ENCODE measurements at places on chromosomes 5 and 9.

GRCh38 chr5:31703757-31704156 is 64.8 kb downstream of the PDZD2 start:
- no peak for DNase-seq

- no peak for DNase-seq
Observed at GRCh38 chr9:88692827-88693226, 157.8 kb downstream of the NXNL2 start.

DNA sequence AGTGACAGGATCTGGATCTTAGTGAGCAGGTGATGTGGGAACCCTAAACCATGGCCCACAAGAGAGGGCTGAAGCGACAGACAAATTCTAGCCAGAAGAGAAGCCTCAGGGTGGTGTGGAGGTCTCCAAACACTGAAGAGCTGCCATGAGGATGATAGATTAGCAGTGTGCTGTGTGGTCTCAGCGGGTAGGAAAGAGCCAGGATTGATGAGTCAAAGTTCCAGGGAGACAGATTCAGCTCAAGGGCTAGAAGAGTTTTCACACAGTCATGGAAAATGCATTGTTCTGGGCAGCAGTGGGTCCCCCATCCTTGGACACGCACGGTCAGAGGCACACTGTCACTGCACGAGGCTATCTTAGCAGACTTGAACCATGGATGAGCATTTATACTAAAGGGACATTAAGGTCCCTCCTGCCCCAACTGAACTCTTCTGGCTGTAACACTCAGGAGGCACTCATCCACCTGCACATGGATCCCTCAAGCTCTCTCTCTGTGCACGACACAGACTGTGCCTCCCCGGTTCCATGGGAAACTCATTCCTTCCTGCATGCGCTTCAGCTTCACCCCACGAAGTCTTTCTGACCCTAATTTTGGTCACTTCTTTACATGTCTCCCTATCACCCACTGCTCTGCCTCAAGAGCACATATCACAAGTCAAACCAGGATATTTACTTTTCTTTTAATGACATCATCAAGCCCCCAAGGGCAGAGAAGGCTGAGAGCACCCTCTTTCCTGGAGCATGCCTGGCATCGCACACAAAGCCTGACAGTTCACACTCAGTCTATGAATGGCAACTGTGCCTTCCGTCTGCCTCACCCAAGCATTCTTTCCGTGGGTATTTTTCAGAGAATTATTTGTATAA is 84.8 kb downstream of the TLE1 start:
- no peak for DNase-seq

DNA sequence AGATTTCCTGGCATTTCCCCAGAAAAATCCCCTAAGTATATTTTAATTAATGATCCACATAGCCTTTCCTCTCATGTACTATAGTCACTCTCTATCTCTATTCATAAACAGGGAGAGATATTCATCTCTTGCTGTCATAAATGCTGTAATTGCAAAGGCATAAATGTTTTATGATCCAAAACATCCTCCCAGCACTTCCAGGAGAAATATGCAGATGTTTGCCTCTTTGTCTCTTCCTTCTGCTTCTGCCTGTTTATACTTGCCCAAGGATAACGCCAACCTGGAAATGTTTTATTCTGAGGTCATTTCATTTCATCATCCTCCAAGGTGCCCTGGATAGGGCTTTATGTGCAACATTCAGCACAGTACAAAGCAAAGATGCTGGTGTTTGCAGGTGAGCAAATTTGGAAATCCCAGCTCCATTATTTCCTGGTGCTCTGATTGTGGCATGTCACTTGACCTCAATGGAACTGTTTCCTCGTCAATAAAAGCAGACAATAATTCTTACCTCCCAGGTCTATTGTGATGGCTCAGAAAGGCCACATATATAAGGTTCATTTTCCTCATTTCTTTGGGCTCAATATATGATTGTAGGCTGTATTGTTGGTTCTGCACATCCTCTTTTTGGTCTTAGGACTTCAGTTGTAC is 6.9 kb downstream of the TNFSF15 start:
- no peak for DNase-seq

GRCh38 chr5:127419683-127420257 is 97.7 kb upstream of the PRRC1 start:
- no peak for DNase-seq

DNA sequence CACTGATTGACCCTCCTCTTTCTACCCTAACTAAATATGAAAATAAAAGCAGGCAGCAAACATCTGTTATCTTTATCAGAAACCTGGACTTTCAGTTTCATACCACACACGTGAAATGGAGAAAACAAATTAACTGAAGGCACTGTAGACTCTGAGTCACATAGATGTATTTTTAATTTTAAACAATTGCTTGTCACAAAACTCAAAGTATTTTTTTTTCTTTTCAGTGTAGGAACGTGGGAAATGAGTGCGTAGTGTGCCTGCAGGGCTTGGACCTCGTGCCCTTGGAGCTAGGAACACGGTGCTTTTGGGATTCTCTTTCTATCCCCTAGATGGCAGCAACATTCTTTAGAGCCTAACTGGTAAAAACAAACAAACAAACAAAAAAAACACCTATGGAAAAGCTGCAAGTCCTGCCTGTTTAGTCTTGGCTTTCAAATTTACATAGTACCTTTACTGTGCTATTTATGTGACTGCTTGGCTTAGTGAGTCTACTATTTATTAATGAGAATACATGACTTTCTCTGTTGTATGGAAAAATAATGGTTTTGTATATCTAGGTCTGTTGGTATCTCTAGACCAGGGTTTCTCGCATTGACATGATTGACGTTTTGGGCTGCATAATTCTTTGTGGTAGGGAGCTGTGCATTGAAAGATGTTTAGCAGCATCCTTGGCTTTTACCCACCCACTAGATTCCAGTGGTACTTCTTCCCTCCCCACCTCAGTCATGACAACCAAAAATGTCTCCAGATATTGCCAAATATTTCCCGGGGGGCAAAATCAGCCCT is 16.8 kb upstream of the ACTBL2 start:
- no peak for DNase-seq

GRCh38 chr5:166341740-166342337 is 1949.6 kb upstream of the WWC1 start:
- no peak for DNase-seq

DNA sequence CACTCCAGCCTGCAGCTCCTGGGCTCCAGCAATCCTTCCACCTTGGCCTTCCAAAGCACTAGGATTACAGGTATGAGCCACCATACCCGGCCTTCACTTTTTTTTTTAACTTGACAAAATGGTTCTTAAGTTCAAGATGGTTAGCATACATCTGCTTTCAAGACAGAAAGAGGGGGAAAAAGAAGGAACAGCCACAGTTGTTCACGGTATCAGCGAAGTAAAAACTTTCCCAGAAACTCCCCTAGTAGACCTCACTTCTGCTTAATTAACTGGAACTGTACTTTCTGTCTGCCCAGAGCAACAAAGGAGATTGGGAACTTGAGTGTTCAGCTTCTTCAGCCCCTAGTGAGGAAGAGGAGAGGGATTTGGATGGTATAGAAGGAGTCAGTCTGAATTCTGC is 116.7 kb downstream of the UGCG start:
- no peak for DNase-seq

- peak; percentile 22 for DNase-seq
Observed at GRCh38 chr5:2898661-2899060, 147.2 kb upstream of the IRX2 start.

DNA sequence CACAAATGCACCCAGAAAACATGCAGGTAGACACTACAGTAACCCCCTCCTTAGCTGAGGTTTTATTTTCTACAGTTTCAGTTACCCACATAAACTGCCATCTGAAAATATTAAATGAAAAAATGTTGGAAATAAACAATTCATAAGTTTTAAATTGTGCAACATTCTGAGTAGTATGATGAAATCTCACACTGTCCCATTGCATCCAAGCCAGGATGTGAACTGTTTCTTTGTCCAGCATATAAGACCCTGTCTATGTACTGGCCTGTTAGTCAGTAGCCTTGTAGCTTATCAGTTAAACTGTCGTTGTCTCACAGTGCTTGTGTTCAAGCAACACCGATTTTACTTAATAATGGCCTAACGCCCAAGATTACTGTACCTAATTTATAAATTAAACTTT is 630.5 kb downstream of the ANXA1 start:
- no peak for DNase-seq

- DNase-seq, result no peak
Observed at GRCh38 chr9:35537913-35538312, 48.0 kb downstream of the RUSC2 start.

DNA sequence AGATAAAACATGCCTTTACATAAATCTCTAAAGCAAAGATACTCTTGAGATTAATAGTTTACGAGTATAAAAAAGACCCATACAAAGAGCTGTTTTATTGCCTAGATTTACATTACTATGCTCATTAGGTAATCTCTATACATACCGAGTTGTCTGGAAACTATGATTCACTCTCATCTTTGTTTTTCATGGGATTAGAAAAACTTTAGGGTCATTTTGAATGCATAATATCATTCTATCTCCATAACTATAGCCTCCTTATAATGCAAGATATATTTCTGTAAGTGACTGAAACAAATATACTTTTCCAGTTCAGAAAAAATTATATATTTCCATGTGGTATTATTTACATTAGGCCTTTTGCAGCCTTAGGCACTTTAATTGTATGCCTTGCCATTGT is 1088.7 kb upstream of the ARRDC3 start:
- no peak for DNase-seq

DNA sequence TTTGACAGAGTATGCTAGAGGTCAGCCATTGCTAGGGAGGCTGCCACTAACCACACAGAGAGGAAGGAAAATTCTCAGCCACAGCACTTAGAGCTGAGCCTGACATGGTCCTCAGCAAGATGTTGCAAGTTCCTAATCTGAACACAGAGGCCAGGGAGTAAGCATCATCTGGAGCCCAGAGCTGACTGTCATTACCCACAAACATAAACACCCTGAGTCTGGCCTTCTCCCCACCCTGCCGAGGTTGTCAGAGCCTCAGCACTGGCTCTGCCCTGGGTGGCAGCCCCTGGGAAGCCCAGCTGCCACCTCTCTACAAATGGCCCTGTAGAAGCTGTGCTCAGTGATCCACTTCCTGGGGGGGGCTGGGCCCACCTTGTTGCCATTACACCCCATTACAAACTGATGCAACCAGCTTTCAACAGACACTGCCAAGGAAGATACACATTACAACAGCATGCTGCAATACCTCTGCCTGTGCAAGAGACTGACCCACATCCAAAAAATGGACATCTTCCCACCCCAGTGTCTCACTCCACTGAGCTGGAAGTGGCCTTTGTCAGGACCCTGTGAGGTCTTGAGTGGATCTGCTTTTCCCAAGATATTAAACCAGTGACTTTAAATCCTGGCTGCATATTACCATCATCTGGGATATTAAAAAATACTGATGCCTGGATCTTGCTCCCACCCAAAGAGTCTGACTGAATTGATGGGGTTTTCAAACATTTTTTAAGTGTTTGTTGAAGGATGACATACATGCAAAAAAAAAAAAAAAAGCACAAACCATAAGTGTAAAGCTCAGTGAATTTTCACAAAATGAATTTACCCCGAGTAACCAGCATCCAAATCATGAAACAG is 33.0 kb downstream of the IRF1 start:
- DNase-seq, result no peak

DNA sequence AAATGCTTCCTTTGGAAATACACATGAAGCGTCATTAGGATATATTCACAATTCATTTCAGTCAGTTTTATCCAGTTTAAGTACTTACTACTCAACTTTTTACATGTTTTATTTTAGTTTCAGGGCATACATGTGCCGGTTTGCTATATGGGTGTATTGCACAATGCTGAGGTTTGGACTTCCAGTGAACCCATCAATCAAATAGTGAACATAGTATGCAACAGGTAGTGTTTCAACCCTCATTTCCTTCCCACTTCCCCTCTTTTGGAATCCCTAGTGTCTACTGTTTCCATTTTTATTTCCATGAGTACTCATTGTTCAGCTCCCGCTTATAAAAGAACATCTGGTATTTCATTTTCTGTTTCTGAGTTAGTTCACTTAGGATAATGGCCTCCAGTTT is 74.7 kb downstream of the TMEM161B start:
- DNase-seq, result no peak

GRCh38 chr5:60514152-60514551 is 185.8 kb downstream of the DEPDC1B start:
- DNase-seq, result no peak

DNA sequence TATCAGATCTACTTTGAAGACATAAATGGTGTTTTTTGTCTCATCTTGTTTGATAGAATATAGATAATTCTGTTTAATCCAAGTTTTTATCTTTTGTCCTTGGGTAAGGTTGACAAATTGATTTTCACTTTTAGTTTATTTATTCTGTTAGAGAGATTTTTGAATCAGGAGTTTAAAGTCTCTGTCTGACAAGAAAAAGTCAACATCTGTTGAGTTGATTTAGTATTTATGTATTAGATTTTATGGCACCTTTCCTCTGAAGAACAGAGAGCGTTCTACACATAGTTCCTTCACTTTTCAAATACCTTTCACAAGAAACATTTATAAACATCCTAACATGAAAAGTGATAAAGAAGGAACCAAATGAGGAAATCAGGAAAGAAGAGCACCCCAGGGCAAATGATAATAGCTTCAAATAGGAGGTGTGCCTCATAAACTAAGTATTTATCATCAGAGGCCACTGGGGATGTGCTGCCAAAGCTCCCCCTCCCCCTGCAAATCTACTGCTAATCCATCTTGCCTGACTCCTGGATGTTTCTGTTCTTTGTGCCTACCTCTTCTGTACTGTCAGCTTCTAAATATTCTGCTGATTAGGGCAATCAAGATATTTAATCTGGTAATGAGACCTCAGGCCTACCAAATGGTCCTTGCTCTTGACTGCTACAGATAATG is 457.7 kb upstream of the CHD1 start:
- no peak for DNase-seq

- no peak for DNase-seq
Observed at GRCh38 chr5:166719991-166720390, 1571.5 kb upstream of the WWC1 start.

DNA sequence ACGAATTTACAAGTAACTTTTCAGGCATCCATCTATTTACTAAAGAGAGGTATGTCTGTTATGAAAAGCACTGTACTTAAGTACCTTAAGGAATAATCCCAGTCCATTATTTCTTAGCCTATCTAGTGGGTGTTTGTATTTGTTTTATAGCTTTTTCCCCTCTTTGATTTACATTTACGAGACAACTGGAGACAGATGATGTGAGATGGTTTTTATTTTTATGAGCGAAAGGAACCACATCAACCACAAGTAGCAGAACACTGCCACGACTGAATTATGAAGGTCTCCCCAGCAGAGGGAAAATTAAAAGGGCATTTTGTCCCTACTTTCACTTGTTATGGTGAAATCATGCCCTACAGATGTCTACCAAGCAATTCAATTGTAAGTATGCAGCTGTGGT is 357.8 kb downstream of the NFIB start:
- no peak for DNase-seq

- DNase-seq, result no peak
Observed at GRCh38 chr5:86709157-86709881, 91.6 kb downstream of the COX7C start.
